ENCODE measurements at places on chromosomes 2 and 18.

- DNase-seq: no peak
Observed at GRCh38 chr18:12283666-12284065, 24.4 kb upstream of the TUBB6 start.

GRCh38 chr2:7539760-7540159, 622.5 kb downstream of the RNF144A start:
- no peak for DNase-seq

- DNase-seq: no peak
Observed at GRCh38 chr2:242029422-242030225, 160.1 kb downstream of the RTP5 start.

GRCh38 chr2:64462940-64463700, 9.2 kb downstream of the LGALSL start:
- DNase-seq: no peak

DNA sequence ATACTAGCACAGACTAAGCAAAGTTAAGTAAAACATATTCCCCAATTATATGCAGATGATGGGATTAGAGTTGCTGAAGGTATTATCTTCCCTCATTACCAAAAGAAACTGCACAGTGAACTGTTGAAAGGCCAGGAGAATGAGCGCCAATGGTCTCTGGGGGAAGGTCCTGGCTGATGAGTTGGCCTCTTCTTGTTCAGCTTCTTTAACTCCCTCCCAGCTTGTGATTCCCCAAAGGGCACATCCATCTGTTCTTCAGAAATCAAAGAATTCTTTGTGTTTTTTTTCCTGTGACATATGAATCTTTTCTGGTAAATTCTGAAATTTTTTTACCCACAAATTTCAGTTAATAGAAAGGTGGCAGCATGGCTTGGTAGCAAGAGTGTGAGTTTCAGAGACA, 667.6 kb downstream of the CNTNAP5 start:
- DNase-seq: no peak

DNA sequence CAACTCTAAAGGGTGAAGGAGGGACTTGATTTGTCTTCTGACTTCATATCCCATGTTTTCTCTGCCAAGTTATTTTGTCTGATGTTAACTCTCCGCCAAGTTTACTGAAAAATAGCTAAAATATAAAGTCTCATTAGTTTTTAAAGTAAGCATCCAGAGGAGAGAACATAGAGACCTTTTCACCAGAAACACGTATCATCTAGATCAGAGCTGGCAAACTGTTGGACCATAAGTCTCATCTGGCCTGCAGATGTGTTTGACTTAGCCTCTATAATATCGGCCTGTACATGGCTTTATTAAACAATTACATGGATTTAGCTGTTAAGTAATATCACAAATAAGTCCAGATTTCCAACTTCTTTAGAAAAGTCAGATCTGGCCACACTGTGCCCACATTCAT, 182.6 kb downstream of the PLCL1 start:
- no peak for DNase-seq

GRCh38 chr18:13487237-13487636, 239.1 kb downstream of the FAM210A start:
- DNase-seq: no peak

GRCh38 chr2:28626891-28627421, 124.7 kb upstream of the PPP1CB start:
- no peak for DNase-seq

DNA sequence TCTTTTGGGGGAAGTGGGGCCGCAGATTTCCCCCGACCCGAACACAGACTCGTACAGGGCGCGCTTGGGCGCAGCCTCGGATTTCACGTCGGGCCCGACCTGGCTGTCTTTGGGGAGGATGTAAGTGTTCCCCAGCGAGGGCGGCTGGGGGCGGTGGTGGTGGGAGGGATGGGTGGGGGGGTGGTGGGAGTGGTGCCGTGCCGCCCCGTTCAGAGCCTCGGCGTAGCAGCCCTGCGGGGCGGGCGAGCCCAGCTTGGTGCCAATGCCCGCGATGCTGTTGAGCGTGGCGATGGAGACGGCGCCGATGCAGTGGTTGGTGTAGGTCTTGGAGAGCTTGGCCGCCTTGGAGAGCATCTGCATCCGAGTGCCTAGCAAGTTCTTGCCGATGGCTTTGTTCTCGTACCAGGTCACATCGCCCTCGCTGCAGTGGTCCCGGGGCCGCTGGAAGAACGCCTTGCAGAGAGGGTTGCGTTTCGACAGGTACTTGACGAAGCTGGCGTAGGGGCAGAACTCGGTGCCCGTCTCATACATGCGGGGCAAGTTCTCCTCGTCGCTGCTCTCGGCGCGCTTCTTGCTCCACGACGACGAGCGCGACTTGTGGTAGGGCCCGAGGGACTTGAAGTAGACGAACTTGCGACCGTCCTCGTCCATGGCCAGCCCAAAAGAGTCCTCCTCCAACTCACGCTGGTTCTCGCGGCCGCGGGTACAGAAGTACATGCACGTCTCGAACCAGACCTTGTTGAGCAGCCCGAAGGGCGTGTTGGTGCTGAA, 1.3 kb downstream of the KCTD1 start:
- no peak for DNase-seq

GRCh38 chr2:197604117-197604860, 71.1 kb downstream of the RFTN2 start:
- DNase-seq: no peak

Measured in CD4-positive, alpha-beta T cell treated with Interleukin-17A for 4 hours (primary cell).